Stimulated activated CD8-positive, alpha-beta memory T cell treated with anti-CD3 and anti-CD28 coated beads, Interleukin-2, amount 100 ng/mL, for 1 hour (primary cell): ENCODE measurements at places on chromosomes 12 and 14.

DNA sequence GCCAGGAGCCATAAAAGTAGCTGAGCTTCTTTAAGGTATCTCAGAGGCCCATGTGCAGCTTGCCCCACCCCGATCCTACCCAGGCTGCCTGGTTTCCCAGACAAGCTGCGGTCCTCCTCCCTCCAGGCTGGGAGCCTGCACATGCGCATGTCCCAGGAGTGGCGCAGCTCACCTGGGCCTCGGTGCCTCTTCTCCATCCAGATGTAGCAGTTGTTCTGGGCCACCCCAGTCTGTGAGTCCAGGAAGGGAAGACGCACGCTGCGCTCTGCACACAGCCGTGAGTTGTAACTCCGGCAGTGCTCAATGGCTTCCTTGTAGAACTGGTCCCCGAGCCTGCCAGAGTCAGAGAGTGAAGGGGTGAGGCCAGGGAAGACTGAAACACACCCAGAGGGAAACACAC is 122.3 kb downstream of the DPF3 start:
- DNase-seq, result no peak

- no peak for DNase-seq
Measured at GRCh38 chr12:617304-617915, 45.8 kb downstream of the NINJ2 start.

- no peak for DNase-seq
Measured at GRCh38 chr12:27237790-27238771, 6.0 kb upstream of the STK38L start.

GRCh38 chr12:132827763-132828703 is 636 bp downstream of the GOLGA3 start:
- no peak for DNase-seq

GRCh38 chr12:89481213-89481914 is 43.2 kb downstream of the GALNT4 start:
- DNase-seq, result no peak

DNA sequence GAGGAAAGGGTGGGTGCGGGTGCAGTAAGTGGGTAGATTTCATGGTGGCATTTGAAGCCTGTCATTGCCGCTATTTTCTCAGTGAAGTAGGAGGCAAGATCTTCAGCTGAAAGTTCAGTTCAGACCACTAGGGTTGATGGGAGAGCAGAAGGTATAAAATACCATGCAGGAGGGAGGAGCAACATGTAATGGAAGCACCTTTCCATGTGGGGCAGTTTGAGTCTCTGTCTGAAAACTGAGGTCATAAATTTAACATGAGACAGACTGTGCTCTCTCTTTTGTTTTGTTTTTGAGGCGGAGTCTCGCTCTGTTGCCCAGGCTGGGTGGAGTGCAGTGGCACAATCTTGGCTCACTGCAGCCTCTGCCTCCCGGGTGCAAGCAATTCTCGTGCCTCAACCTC is 22.7 kb downstream of the LRRC74A start:
- no peak for DNase-seq

DNA sequence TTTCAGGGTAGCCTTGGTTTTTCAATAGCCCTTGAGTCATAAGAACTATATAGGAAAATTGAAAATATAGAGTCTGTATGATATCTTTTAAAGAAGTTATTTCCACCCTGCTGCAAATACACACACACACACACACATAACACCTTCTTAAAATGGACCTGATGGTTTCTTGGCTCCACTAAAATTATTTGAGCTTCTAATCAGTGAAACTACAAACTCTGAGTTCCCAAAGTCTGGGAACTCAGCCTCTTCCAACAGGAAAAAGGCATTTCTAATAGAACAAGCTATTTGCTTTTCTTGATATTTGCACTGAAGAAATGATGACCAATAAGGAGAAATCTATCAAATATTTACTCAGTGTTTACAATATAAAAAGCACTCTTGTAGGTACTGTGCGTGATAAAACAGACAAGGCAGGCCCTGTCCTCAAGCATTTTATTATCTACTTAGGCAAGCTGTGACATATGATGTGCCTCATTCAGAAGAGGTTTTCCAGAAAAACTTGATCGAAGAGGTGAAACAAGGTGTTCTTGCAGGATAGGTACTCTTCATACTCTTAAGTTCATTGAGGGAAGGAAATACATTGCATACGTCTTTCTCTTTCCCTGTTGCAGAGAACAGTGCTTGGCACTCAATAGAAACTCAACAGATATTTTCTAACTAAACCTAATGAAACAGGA is 88.6 kb downstream of the MGST1 start:
- DNase-seq, result no peak

- no peak for DNase-seq
Measured at GRCh38 chr14:37599507-37600368, 4.3 kb downstream of the TTC6 start.

DNA sequence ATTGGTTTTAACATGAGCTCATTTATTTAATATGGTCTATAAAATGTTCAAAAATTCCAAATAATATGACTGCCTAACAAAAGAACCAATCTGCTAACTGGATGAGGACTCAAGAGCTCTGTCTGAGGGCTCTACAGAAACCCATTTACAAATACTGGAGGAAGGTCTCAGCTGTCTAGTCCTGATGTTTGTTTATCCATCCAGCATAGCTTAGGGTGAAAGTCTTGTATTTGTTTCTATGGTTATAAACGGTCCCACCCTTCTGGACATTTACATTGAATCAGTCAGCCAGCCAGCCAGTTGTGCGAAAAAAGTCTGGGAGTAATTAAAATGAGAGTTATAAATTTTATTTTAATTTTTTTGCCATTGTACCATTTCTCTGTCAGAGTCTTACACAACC is 220.7 kb downstream of the BMP4 start:
- DNase-seq, result no peak

GRCh38 chr12:15599266-15600037 is 189.7 kb downstream of the EPS8 start:
- no peak for DNase-seq

- no peak for DNase-seq
Measured at GRCh38 chr12:68403296-68403695, 71.1 kb upstream of the MDM1 start.

DNA sequence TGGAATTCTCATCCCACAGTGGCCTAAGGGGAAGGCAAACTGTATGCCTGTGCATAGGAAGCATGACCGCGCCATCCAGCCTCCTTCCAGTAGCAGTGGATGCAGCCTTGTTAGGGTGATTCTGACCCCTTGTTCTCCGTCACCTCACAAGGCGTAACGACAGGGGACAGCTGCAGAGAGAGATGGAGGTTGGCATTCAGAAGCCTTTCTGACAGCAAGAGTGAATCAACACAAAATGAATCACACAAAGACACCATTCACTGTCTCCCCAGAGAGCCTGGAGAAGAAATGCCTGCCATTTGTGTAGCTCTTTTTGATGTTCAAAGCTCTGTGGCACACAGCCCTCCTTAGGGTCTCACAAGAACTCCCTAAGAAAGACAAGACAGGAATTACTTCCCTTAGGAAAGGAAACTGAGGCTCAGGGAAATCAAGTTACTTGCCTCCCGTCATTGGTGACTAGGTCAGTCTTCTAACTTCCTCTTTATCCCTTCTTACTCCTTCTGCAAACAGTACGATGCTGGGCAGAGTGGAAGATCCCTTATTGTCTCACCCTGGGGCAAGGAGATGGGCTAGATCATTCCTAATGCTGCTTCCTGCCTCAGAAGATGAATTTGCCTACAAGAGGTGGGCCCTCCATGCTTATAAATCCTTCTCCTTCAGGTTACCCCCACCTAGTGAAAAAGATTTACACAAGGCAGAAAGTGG is 280.9 kb downstream of the CACNA1C start:
- DNase-seq, result no peak

DNA sequence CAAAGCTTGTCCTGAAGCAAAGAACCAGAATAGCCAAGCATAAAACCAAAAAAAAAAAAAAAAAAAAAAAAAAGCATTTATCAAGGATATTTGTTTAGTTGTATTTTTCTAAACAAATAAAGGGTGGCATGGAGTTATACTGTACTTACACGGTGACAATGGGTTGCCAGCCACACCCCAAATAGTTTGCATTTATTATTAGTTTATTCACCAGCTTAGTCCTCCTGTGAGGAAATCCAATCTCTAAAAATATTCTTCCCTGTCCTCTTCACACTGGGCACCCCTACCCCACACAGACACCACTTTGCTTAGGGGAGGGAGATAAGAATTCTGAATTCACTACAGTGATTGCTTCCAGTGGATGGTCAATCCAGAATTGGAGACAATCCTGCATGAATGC is 18.9 kb downstream of the PLEKHG7 start:
- DNase-seq, result no peak

- no peak for DNase-seq
Measured at GRCh38 chr12:59119676-59120075, 199.4 kb upstream of the LRIG3 start.

GRCh38 chr14:72521968-72522741 is 371.7 kb downstream of the DPF3 start:
- DNase-seq, result no peak

DNA sequence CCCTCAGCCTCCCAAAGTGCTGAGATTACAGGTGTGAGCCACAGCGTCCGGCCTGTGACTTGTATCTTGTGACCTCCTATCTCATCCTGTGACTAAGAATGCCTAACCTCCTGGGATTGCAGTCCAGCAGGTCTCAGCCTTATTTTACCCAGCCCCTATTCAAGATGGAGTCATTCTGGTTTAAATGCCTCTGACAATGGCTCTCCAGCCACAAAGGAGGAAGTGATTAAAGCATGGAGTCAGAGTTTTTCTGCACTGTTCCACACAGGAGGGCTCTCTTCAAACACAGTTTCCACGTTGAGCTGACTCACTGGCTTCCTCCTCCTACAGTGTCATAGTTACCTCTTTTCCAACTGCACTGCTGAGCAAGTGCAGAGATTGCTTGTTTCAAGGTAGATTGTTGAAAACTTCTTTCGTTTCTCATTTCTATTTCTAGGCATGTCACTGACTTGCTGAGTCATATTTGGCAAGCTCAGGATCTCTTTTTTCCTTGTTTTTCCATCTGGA is 383.8 kb downstream of the PCNX1 start:
- DNase-seq, result no peak

GRCh38 chr14:49946320-49947141 is 53.6 kb downstream of the ARF6 start:
- DNase-seq, result no peak

DNA sequence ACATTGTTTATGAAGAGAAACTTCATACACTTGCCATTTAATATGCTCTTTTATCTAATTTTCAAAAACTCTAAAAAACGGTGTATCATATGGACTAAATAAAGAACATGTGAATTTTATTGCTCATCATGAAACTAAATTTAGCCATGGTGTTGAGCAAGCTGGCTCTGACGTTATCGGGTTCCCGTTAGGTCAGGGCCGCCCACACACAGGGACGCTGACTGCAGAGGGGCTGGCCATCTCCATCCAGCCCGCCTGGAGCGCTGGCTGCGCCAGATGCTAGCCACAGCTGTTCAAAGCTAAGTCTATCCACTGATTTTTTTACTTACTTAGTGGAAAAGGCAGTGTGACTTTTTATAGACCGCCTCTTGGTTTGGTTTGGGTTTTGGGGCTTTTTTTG is 36.5 kb upstream of the DYNC1H1 start:
- no peak for DNase-seq

- DNase-seq, result no peak
Measured at GRCh38 chr12:9742661-9743060, 9.8 kb upstream of the CLECL1 start.

DNA sequence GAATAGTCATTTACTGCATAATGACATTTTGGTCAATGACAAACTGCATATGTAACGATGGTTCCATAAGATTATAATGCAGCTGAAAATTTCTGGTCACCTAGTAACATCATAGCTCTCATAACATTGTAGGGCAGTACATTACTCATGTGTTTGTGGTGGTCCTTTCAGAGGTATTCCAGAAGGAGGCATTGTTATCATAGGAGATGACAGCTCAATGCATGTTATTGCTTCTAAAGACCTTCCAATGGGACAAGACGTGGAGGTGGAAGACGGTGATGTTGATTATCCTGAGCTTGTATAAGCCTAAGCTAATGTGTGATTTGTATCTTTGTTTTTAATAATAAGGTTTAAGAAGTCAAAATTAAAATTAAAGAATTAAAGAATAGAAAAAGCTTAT is 43.8 kb upstream of the TSPAN11 start:
- DNase-seq, result no peak

- DNase-seq, result no peak
Measured at GRCh38 chr14:77123381-77124325, 17.9 kb downstream of the ZDHHC22 start.

GRCh38 chr12:58419905-58420304 is 478.5 kb downstream of the ATP23 start:
- no peak for DNase-seq

DNA sequence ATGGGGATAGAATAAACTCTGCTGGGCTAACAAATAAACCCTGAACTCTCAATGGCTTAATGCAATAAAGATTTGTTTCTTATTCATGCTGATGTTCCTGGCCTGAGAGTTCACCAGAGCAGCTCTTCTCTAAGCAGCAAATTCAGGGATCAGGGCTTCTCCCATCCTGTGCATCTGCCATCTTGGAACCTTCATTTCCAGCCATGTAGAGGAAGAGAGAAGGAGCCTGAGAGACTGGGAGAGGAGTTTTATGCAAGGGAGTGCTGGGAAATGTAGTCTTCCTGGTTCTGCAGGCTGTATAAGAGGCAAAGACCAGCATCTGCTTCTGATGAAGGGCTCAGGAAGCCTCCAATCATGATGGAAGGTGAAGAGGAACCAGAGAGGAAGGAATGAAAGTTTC is 20.6 kb upstream of the APOLD1 start:
- no peak for DNase-seq

- DNase-seq, result no peak
Measured at GRCh38 chr12:6084261-6084968, 40.1 kb downstream of the VWF start.

DNA sequence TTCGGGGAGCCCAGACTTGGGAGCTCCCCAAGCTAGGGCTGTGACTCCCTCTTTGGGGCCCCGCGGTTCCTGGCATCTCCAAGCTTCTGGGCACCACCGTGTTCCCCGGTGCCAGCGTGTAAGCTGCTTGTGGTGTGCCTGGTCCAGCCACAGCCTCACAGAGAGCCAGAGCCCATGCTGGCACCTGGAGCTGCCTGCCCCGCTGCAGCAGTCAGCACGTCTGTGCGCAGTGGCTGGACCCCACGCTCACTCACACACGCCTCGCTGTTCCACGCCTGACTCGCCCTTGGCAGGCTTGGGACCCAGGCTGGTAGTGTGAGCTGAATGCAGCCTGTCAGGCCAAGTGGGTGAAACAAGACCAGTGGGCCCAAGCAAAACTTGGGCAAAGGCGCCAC is 34.5 kb downstream of the APAF1 start:
- DNase-seq, result no peak

- DNase-seq, result no peak
Measured at GRCh38 chr14:22770481-22771187, 4.1 kb downstream of the OXA1L start.

GRCh38 chr12:95318071-95318545 is 100.5 kb downstream of the VEZT start:
- no peak for DNase-seq

DNA sequence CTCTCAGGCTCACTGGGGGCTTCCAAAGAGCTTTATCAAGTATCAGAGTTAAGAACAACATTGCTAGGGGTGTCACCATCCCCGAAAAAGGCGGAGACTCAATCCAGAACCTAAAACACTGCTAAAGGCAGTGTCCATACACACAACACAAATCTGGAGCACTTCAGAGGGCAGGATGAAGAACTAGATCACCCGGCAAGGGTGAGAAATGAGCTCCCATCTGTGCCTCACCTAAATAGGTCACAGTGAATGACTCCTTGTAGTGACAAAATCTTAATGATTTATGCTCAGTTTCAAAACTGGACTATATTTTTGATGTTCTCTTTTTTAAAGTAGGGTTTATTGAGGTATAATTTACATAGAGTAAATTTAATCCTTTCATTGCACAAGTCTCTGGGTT is 25.6 kb downstream of the NIN start:
- no peak for DNase-seq

GRCh38 chr12:50185970-50186663 is 18.9 kb upstream of the CERS5 start:
- DNase-seq, result no peak
